Left renal cortex interstitium (tissue), 4 donors: ENCODE measurements at places on chromosomes 7 and 10. TPM values are rescaled to one million over a fixed set of nuclear protein-coding genes. Genes with fewer than 3 reads are reported as not detected.

The GBX1 gene
- 0.17 TPM for polyA plus RNA-seq

The STAG3 gene
- 7.5 TPM for polyA plus RNA-seq

The IRF5 gene
- 8.9 TPM for polyA plus RNA-seq

The PTPRZ1 gene
- polyA plus RNA-seq: 5.9 TPM

The LAMB1 gene
- 887 TPM for polyA plus RNA-seq

The ACTL6B gene
- polyA plus RNA-seq: not detected

The HMX3 gene
- not detected for polyA plus RNA-seq

The ZNF736 gene
- polyA plus RNA-seq: 27.6 TPM

The CALCR gene
- polyA plus RNA-seq: 0.55 TPM

The KIFBP gene
- 36.7 TPM for polyA plus RNA-seq

The AGR2 gene
- 48.9 TPM for polyA plus RNA-seq

The CRPPA gene
- 4.5 TPM for polyA plus RNA-seq

The MSANTD7 gene
- polyA plus RNA-seq: 17.6 TPM

The OR2A5 gene
- 0.35 TPM for polyA plus RNA-seq

The MSMB gene
- not detected for polyA plus RNA-seq

The ARMC3 gene
- 9.5 TPM for polyA plus RNA-seq

The PAPOLB gene
- polyA plus RNA-seq: 0.10 TPM

The AKR1C3 gene
- 55.6 TPM for polyA plus RNA-seq

The ANLN gene
- polyA plus RNA-seq: 29.5 TPM

The CYP26A1 gene
- polyA plus RNA-seq: 0.11 TPM

The ANXA8 gene
- polyA plus RNA-seq: not detected

The RNLS gene
- 15.8 TPM for polyA plus RNA-seq

The SDK1 gene
- 5.8 TPM for polyA plus RNA-seq

The NKX1-2 gene
- polyA plus RNA-seq: 0.03 TPM

The EPC1 gene
- 52.5 TPM for polyA plus RNA-seq

The TET1 gene
- 11.0 TPM for polyA plus RNA-seq

The LRIT1 gene
- not detected for polyA plus RNA-seq

The STEAP2 gene
- polyA plus RNA-seq: 18.3 TPM

The LRRC17 gene
- 104 TPM for polyA plus RNA-seq

The PDZD7 gene
- 2.3 TPM for polyA plus RNA-seq

The OIT3 gene
- 2.0 TPM for polyA plus RNA-seq

The IKZF1 gene
- polyA plus RNA-seq: 2.5 TPM

The LMOD2 gene
- not detected for polyA plus RNA-seq

The TMEM213 gene
- polyA plus RNA-seq: 43.2 TPM

The CRYGN gene
- polyA plus RNA-seq: 4.3 TPM

The SLC18A2 gene
- polyA plus RNA-seq: 0.79 TPM

The DENND2A gene
- polyA plus RNA-seq: 35.1 TPM

The PHF14 gene
- 70.9 TPM for polyA plus RNA-seq

The AKR1C2 gene
- polyA plus RNA-seq: 9.2 TPM

The METTL2B gene
- polyA plus RNA-seq: 25.9 TPM

The IL6 gene
- not detected for polyA plus RNA-seq

The DLX6 gene
- polyA plus RNA-seq: not detected

The RRP12 gene
- polyA plus RNA-seq: 28.9 TPM

The ARHGAP22 gene
- polyA plus RNA-seq: 1.7 TPM

The STEAP1 gene
- polyA plus RNA-seq: 9.0 TPM

The VENTX gene
- polyA plus RNA-seq: 0.08 TPM

The PPIA gene
- polyA plus RNA-seq: 1,205 TPM

The EBLN1 gene
- polyA plus RNA-seq: not detected

The ASAH2B gene
- 13.0 TPM for polyA plus RNA-seq

The NACAD gene
- polyA plus RNA-seq: 9.6 TPM
